GM13977 (cell line): ENCODE measurements at places on chromosomes 2 and 18.

DNA sequence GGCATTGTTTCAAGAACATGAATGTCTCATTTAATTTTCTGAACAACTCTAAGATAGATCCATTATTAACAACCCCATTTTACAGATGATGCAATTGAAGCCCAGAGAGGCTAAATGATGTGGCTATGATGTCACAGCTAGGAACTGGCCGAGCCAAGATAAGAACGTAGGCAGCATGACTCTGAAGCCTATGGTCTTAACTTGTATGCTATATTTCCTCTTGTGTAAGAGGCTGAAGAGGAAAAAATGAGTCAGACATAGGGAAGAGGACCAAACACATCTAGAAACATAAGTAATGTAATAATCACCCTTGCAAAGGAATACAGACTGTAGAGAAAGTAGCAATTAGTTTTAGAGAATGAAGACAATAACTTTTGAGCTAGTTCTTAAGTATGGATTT lies 416.8 kb downstream of the FIGN start:
- DNase-seq, result no peak

DNA sequence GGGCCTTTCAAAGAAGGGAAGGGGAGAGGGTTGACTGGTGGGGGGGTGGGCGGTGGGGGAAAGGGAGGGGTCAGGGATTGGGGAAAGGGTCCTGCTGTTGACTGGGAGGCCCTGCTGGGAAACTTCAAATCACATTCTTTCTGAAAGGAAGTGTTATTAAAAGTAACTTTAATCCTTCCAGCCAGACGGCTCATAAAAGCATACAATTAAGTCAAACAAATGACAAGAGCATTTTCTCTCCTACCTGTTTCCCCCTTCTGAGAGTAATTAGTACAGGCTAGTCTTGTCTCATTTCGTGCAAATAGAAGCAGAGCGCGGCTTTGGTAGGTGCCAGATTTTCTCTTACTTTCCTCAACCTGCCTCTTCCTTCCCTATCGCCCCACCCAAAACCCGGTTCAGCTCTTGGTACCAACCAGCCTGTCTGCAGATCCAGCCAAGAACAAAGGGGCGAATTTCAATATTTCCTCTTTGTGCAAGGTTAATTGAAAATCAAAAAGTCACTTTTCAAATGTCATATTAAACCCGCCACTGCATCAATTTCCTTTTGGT lies 2112.6 kb upstream of the PIK3C3 start:
- DNase-seq, result no peak

DNA sequence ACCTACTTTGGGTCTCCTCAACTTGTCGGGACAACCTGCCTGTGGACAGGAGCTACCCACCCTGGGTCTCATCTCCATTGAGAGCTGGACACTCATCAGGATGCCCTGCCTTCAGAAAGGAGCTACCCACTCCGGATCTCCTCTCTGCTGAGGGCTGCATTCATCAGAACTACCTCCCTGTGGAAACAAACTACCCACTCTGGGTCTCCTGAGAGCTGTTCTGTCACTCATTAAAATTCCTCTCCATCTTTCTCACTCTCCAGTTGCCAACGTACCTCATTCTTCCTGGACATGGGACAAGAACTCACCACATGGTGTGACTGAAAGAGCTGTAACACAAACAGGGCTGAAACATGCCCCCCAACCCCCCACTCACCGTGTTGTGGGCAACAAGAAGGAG lies 22.5 kb upstream of the UBE2F start:
- DNase-seq, result no peak

DNA sequence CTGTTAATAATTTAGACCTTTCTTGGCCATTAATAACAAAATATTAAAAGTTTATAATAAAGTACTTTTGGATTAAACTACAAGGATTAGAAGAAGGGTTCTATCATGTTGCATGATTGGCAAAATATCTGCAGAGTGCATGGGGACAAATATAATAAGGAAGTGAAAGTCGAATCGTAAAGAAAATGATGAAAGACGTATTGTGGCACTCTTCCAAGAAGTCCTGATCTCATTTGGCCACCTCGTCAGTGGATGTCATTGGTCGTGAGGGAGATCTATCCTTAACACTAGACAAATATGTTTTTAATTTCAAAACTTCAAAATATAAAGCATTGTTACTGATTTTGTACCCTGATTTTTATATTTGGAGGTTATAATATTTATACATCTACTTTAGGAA lies 197.7 kb upstream of the STON1 start:
- DNase-seq, result no peak

GRCh38 chr2:44778671-44779476 lies 162.6 kb upstream of the SIX3 start:
- DNase-seq, result peak; percentile 90

- no peak for DNase-seq
Observed at GRCh38 chr2:68721482-68722101, 13.0 kb upstream of the ARHGAP25 start.

DNA sequence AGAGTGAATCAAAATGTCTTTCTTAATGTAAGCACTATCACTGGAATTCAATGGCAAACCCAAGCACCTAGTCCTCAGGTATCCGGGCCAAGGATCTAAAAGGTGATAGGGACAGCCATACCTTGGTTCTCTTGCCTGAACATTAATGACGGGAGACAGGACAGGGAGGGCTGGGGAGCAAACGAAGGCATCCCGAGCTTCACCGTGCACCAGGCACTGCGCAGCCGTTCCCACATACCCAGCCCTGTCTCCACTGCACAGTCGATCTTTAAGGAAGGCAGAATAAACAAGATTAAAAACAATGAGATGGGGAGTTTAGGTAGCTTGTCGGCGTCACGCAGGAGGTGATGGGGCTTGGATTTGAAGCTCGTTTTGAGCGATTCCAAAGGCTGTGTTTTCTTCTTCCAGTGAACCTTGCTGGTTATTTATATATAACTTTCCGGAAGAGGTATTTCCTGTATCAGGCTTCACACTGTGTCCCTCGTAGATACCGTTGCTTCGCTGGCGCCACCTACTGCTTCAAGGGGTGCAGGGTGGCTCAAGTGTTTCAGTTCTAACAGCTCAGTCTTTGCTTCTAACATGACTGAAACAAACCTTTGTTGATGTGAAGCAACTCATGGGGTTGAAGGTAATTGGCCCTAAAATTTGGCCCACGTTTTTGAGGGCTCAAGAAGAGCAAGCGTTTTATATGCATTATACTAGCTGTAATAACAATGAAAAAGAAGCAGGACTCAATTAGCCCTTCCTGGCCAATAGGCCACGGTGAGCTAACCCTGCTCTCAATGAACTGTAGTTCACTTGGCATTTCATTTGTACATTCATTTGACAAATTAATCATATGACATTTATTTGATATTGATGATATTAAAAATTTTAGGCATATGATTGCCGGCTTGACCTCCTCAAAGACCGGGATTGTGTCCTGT lies 77.4 kb downstream of the DCDC2C start:
- peak; percentile 87 for DNase-seq

GRCh38 chr18:69380324-69380723 lies 20.4 kb upstream of the DOK6 start:
- DNase-seq, result no peak

DNA sequence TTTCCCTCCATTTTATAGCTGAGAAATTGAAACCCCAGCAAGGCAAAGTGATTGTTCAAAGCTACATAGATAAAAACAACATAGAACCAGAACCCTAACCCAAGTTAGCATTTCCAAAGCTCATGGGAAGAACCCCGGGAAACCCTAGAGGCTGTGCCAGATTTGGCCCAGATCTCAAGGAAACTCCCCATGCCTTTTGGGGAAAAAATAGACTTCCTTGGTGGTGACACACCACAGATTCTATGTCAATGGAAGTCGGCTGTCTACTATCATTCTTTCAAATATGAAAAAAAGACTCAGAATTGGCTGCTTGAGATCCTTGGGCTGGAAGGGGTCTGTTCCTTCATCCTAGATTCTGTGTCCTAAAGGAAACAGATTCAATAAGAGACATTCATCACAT lies 8.4 kb downstream of the COL6A3 start:
- no peak for DNase-seq

DNA sequence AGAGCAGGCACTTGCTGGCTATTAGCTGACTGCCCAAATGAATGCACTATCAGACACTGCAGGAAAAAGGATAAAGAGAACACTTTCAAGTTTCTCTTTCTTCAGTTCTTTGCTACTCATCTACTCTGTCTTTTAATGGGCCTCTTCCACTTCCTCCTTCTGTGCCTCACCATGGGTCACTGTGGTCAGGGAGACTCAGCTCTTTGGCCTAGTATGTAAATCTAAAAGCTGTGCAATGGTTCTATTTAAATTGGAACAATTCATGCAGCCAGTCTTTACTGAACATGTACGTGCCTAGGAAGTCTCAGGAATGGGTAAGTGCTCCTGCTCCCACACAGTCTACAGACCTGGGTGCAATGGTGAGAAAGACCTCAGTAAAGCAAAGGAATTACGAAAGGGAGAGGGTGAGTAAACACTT lies 79.1 kb upstream of the DNMT3A start:
- DNase-seq, result peak; percentile 53

DNA sequence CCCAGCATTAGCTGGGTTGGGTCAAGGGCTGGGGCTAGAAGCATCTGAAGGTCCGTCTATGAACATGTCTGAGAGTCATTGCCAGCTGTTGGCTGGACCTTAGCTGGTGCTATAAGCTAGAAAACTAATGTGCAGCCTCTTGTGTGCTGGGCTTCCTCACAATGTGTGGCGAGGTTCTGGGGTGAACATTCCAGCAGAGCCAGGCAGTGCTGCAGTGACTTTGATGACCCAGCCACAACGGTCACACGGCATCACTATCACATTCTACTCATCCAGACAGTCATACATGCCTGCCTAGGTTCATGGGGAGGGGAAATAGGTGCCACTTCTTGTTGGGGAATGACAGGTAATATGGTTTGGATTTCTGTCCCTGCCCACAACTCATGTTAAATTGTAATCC lies 260.5 kb downstream of the CYP26B1 start:
- DNase-seq, result no peak

GRCh38 chr2:8090748-8091700 lies 590.8 kb upstream of the ID2 start:
- DNase-seq, result no peak

- DNase-seq, result no peak
Observed at GRCh38 chr2:69680001-69680675, 36.6 kb upstream of the AAK1 start.

GRCh38 chr2:25491003-25491696 lies 149.4 kb upstream of the DNMT3A start:
- no peak for DNase-seq
